ENCODE measurements at places on chromosomes 16 and 17.

DNA sequence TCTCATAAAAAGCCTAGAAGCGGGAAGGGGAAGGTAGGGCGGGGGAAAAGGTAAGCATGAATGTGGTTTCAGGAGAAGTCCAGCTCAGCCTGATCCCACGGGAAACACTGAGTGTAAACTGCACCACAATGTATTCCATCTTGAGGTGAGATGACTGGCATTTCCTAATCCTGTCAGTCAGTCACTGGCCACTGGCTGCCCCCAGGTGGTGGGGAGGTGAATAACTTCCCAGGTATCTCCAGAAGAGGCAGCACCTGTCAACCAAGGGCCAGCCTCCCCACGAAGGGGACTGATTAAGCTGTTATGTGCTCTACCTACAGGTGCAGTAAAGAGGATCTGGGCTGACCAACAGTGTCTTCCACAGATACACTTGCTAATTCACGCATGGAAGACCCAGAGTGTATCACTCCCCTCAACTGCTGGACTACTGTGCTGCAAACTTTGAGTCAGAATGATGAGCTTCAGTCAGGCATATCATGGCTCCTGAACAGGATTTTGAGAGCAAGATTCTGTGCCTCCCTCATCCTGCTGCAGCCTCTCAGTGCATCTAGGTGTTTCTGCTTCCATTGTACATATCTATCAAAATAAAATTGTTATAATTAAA, 108.5 kb upstream of the CCL2 start:
- DNase-seq = peak; percentile 10

DNA sequence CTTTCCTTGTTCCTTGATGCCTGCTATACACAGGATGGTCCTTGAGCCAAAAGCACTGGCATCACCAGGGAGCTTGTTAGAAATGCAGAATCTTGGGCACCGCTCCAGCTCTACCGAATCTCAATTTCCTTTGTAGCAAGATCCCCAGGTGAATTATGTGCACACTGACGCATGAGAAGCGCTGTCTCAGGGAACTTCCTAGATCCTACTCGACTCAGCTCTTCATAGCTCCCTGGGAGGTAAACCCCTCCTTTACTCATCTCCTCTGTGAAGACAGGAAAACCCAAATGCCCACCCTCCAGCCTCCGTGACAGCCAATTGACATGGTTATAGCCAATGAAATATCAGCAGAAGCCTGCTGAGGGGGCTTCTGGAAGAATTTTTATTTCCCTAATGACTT, 4.1 kb downstream of the USP31 start:
- peak; percentile 75 for DNase-seq

DNA sequence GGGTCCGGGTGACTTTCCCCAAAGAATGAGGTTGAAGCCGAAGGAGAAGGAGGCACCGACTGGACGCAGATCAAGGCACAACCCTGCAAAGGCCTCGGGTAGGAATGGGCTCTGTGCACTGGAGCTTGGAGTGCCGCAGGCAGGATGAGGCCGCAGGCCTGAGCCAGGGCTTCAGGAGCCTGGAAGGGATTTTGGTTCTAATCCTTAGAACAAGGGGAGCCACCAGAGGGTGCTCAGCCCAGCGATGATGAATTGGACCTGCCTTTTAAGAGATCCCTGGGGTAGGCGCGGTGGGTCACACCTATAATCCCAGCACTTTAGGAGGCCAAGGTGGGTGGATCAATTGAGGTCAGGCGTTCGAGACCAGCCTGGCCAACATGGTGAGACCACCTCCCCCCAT, 8.1 kb downstream of the CIBAR2 start:
- no peak for DNase-seq

DNA sequence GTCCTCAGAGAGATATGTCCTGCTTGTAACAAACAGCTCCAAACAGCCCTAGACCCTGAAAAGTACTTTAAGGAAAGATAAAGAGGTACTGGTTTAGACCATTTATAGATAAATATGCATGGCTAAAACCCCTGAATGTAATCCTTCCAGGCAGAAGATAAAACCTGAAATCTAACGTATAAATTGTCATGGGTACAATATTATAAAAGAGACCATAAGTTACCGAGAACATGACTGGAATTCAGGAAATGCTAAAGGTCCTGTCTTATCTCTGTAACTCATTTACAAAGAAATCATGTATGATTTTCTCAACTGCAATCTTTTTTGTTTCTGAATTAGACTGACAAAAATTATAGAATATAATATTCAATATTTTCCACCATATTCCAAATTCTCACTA, 9.2 kb upstream of the KANSL1 start:
- DNase-seq = no peak

Measured in epithelial cell of esophagus (primary cell).